Fibroblast of skin of right quadriceps (primary cell): ENCODE measurements at places on chromosomes 12 and 14.
A peak's percentile ranks its signal among the peaks of the same experiment; 100 is the strongest.

DNA sequence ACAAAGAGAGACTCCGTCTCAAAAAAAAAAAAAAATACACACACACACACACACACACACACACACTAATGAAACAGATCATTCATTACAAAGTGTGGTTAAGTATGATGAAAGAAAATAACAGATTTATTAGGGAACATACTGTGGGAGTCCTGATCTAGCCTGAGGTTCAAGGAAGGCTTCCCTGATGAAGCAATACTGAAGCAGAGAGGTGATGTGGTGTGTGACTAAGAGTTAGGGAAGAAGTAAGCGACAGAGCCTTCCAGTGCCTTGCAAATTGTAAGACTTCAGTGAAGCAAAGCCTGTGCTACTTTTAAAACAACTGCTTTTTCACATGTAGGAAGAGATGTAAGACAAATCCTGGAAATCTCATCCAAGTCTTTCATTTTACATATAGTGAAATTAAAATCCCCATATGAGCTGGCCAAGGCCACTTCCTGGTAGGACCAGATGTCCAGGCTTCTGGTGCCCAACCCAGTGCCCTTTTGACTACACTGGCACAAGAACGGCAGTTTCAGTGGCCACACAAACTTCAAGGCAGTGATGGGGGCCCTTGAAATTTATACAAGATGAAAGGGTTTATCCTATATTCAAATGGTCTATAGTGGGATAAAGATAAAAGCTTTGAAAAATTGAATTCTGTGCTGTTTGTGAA, 86.2 kb downstream of the STON2 start:
- DNase-seq: peak; percentile 11

DNA sequence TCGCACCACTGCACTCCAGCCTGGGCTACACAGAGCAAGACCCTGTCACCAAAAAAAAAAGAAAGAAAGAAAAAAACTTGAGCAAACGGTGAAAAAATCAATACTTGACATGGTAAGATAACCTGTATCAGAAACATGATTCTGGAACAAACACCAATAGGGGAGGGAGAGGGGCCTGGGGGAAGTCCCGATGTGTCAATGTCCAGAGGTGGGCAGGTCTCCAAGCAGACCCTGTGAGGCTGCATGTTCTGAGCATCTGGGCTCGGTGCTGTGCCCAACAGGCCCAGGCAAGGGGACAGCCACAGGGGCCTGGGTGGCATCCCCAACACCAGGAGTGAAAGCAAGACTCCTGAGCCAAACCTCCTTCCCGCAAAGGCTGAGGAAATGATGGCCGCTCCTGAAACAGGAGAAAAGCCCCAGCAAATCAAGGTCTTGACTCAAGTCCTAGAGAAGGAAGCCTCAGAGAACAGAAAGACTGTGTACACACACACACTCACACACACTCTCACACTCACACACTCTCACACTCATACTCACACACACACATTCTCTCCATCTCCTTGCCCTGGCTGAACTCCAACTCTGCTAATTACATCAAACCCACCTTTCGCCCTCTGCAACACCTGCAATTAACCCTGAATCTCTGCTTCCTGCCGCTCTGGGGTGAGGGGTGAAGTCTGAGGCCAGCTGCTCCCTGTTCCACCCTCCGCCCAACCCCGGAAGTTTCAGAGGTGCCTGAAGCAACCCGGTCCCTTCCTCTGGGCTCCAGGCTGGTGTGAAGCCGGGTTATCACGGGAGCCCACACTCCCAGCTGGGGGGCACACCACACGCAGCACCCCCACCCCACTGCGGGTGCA, 20.4 kb downstream of the CCDC88C start:
- no peak for DNase-seq

DNA sequence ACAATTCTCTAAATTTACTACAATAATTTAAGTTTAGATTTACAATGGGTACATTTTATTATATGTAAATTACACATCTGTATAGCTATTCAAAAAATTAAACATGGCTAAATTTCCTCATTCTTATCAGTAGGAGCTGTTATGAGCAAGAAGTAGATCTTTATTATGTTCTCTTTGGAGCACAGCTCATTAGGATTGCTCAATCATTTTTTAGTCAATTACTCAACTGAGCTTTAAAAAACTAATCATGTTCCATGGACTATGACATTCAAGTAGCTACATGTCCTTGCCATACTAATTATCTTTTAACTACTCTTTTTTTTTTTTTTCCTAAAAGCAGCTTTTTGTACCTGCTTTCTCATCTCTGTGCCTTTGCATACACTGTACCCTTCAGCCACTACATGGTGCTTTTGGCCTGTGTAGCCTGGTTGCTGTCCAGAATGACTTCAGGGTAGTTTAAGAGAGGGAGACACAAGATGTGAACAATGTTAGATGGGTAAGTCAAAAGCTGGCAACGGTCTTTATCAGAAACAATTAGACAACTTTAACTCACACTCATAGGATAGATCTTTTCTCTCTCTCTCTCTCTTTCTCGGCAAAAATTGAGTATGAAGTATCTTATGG, 69.0 kb downstream of the SSPN start:
- DNase-seq: no peak

GRCh38 chr12:38761636-38762342, 143.6 kb downstream of the CPNE8 start:
- no peak for DNase-seq

DNA sequence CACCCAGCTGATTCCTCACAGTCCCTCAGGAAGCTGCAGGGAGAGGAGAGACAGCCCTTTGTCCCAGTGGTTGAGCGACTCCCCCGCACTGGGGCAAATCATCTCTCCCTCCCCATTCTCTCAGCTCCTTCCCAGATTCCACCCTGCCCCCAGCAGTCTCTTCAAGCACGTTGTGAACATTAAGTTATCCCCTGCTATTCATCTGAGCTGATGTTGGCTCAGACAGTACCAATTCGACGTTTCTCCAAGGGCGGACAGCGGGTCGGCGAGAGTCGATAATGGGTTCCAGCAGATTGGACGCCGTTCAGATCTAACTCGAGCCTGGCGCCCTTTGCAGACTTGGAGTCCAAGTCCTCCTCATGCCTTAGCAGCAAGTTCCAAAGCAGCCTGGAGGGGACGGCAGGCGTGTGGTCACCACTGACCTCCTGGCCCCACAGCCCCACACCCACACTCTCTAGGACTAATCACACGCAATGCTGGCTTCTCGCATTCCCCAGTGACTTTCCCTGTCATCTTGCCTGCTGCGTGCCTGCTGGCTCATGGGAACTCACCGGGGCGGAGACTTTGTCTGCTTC, 245.9 kb downstream of the CHST11 start:
- DNase-seq: no peak

DNA sequence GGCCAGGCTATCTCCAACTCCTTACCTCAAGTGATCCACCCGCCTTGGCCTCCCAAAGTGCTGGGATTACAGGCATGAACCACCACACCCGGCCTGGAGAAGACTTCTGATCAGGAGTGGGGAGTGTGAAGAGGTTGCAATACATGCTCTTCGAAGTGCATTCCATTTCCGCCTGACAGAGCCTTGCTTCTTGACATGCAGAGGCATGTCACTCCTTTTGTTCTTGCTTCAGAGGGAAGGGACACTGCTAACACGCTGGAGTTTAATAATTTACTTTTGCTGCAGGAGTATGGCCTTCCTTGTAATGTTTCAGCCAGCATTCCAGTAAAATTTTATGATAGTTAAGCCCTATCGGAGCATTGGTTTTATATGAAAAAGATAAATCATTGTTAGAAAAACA, 74.9 kb downstream of the SLC25A47 start:
- no peak for DNase-seq

DNA sequence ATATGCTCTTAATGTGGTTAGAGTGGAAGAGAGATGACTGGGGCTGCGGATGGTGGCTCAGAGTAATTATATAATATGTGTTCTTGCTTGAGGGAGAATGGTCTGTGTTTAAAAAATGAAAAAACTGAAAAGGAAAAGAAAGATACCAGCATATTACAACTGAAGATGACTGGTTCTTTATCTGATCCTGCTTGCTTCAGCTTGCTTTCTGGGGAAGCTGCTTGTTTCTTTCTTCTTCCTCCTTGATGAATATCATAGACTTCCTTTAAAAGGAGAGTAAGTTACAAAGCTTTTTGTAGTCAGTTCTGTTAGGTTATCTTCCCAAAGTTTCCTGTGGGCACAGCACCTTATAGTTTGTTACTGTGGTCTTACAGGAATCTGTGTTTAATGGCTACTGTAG, 210.9 kb downstream of the ERC1 start:
- no peak for DNase-seq

GRCh38 chr14:65184032-65184764, 81.9 kb upstream of the MAX start:
- peak; percentile 24 for DNase-seq

DNA sequence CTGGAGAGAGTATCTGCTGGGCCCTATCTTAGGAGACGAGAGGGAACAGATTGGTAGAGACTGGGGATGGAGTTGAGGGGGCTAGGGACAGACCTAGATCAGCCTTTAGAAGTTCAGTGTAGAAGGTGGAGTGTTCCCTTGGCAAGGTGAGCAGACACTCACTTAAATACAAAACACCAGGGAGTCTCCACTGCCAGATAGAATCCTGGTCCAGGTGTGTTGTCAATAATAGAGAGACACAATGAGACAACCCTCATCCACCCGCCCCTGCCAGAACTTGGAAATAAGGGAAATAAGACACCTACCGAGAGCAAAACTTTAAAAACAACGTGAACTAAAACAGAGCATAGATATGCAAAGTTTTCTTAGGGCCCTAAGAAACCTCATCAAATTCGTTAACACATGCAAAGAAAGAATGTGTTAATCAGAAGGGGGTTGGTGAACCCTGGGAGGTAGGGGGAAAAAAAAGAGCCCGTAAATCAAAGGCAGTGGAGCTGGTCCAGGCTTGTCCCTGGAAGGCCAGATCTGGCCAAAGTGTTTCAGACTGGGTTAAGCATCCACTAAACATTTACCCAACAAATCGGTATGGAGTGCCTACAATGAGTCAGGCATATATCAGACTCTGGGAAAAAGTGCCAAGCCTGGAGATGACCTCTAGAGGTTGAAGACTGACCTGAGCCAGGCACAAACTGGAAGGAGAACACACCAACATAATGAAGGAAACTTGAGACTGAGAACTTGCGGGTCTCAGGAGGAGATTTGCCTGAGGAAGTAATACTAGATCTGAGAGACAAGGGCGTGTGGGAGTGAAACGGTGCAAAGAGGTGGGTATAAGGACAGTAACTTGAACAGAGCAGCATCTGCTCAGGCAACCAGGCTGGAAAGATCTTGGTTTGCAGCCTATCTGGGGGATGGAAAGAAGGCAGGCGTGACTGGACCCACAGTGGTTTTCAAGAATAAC, 37.0 kb upstream of the OTX2 start:
- no peak for DNase-seq

DNA sequence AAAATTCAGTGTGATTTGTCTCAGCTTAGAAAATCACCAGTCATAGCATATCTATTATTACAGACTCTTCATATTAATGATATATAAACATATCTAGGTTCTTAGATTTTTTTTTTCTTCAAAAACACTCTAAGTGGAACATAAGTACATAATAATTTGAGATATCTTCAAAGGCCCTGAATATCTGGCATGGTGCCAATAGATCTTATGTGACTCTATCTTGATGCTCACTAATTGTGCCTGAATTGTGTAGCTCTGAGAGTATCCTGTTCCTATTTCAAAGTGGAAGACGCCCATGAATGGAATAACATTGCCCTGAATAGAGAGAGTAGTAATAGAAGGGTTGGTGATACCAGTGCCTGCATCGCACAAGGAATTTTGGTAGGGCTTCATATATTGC, 1312.7 kb upstream of the USP15 start:
- DNase-seq: no peak

DNA sequence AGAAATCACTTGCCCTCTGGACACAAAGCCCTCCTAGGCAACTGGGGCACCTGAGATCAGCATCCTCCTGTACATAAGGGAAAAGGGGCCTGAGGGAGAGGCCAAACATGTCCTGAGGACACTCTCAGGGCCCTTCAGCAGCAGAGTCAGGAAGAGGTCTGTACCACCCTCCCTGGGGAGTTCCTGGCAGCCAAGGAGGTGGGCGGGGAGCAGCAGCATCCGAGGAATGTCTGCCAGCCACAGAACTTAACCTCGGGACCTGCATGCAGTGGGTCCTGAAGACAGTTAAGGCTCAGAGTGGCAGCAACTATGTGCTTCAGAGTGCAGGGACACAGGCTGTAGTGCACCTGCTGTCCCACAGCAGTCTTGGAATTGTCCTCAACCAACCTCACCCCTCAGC, 62.1 kb downstream of the SPTB start:
- peak; percentile 22 for DNase-seq

GRCh38 chr14:22748631-22749068, 17.8 kb upstream of the OXA1L start:
- no peak for DNase-seq

GRCh38 chr12:64059685-64060084, 162.4 kb downstream of the KICS2 start:
- DNase-seq: no peak

GRCh38 chr14:53946404-53947093, 10.1 kb downstream of the BMP4 start:
- no peak for DNase-seq

DNA sequence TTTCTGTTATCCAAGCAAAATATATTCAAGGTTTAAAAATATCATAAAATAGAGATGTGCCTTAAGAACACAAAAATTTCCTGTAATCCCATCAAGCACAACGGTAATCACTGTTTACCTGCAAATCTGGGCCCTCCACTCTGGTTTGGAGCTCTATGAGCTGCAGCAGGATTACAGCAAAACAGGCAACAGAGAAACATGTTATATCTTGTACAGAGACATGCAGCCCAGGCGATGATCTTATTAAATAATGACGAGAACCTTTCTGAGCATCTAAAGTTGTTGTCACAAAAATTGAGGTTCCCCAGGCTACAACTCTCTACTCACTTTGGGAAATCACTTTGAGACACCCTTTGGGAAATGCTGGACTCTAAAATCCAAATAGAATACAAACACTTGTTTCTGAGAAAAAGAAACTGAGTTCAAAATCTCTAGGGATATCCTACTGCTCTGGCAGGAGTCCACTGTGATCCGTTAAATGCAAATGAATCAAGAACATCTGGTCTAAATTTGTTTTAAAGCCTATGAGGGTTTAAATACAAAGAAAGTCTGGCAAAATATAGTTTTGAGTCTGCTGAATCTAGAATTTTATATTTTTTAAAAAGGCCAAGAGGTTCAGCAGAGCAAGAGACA, 36.3 kb downstream of the STON2 start:
- DNase-seq: peak; percentile 49

DNA sequence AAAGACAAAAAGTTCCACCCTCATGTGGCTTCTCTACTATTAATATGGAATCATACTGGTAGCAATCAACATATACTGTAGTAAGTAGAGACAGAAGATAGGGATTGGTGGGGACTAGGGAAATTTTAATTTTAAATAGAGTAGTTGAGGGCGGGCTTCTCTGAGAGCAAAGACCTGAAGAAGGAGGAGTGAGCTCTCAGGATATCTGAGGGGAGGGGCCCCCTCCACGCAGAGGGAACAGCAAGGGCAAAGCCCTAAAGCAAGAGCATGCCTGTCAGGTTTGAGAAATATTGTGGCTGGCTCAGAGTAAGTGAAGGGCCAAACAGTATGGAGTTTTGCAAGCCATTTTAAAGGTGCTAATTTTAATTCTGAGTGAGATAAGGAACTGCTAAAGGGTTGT, 64.3 kb downstream of the PCNX1 start:
- DNase-seq: no peak

GRCh38 chr14:26293909-26294308, 303.9 kb downstream of the NOVA1 start:
- DNase-seq: no peak

- DNase-seq: no peak
Measured at GRCh38 chr12:89863493-89863938, 154.9 kb upstream of the ATP2B1 start.
